Lower leg skin (tissue), 4 donors: ENCODE measurements at places on chromosomes 3 and 15. TPM values are rescaled to one million over a fixed set of nuclear protein-coding genes. Genes with fewer than 3 reads are reported as not detected.

- no peak for DNase-seq
Observed at GRCh38 chr15:83815506-83815905, 161.6 kb downstream of the ADAMTSL3 start.

The CLDN16 gene
- 5.1 TPM for total RNA-seq

GRCh38 chr3:10160346-10160745, 4.4 kb upstream of the IRAK2 start:
- no peak for DNase-seq

The ROPN1 gene
- total RNA-seq, result not detected

DNA sequence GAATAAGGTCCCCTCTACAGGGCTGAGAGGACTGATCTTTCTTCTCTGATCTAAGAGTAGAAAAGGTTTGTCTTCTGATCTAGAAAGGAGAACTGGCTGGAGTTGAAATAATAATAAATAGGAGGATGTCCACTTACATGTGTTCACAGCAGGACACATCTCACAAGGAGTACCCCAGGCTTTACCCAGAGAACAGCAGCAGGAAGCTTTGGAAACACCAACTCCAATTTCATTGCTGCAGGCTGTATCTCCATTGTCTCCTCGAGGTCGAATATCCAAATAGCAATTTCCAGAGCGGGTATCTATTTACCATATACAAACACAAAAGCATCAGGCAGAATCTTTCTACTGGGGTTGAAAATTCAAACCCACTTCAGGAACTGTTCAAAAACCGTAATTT, 136.6 kb downstream of the DUT start:
- DNase-seq, result no peak

The DNAH12 gene
- total RNA-seq, result 0.03 TPM

- no peak for DNase-seq
Observed at GRCh38 chr3:194736277-194736895, 50.7 kb downstream of the FAM43A start.

- DNase-seq, result no peak
Observed at GRCh38 chr3:180229113-180229512, 192.4 kb upstream of the PEX5L start.

The LZTFL1 gene
- total RNA-seq, result 24.1 TPM

The IL17RB gene
- 0.63 TPM for total RNA-seq

The CP gene
- total RNA-seq, result 35.8 TPM

GRCh38 chr15:58452775-58453174, 21.0 kb downstream of the LIPC start:
- DNase-seq, result no peak

DNA sequence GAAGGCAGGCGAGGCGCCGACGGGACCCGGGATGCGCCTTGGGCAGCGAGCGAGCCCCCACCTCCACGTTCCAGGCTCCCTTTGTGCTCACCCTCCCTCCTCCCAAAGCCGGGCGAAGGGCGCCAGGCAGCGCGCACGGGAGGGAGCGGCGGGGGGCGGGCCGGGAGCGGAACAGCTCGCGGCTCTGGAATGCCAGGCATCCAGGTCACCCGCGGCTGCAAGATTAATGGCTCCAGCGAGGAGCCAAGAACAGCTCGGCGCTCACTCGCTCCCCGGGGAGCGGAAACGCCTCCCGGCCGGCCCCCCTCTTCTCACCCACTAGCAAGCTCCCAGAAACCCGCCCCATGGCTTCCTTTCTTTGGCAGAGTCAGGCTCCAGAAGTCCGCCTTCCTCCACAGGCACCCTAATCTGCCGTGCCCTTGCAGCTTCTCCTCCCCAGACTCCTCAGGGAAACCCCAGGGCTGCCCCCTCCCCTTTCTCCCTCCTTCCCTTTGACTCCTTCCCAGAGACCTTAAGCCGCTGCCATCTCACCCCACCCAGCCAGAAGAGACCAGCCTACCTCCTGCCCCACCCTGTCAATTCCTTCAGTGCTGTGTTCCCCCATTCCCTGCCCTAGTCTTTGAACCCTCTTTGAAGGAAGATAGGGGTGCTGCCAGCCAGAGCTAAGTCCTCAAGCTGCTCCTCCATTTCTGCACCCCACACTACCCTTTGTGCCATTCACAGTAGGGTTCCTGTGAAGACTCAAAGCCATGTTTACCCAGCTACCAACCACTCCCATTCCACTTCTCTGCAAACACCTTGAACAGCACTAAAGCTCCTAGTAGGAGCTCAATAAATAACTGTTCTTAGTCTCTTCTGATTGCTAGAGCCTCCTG, 9.9 kb downstream of the AMOTL2 start:
- DNase-seq, result peak; percentile 93

GRCh38 chr3:183274609-183275008, 21.6 kb downstream of the B3GNT5 start:
- DNase-seq, result no peak

GRCh38 chr15:47846128-47846868, 129.0 kb downstream of the SEMA6D start:
- no peak for DNase-seq

- DNase-seq, result no peak
Observed at GRCh38 chr15:49637857-49638256, 17.0 kb downstream of the DTWD1 start.

The CPN2 gene
- total RNA-seq, result not detected
